RKO (cell line): ENCODE measurements at places on chromosomes 16 and 17.
A peak's percentile ranks its signal among the peaks of the same experiment; 100 is the strongest.

DNA sequence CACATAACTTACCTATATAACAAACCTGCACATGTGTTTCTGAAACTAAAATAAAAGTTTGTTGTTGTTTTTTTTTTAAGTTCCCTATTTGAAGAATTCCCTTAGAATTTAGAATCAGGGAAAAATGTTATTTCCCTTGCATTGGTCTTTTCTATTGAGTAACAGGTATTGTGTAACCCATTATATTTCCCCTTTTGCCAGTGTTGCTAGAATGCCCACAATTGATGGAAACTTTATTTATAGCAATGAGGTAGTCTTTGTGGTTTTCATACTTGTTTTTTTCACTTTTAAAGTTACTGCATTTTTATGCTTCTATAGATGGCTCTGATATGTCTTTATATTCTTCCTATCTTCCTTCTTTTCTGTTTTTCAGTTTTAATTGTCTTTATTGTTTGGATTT, 3.9 kb downstream of the NLRP1 start:
- DNase-seq = no peak

- DNase-seq = no peak
Observed at GRCh38 chr17:61361084-61361483, 38.6 kb upstream of the TBX2 start.

DNA sequence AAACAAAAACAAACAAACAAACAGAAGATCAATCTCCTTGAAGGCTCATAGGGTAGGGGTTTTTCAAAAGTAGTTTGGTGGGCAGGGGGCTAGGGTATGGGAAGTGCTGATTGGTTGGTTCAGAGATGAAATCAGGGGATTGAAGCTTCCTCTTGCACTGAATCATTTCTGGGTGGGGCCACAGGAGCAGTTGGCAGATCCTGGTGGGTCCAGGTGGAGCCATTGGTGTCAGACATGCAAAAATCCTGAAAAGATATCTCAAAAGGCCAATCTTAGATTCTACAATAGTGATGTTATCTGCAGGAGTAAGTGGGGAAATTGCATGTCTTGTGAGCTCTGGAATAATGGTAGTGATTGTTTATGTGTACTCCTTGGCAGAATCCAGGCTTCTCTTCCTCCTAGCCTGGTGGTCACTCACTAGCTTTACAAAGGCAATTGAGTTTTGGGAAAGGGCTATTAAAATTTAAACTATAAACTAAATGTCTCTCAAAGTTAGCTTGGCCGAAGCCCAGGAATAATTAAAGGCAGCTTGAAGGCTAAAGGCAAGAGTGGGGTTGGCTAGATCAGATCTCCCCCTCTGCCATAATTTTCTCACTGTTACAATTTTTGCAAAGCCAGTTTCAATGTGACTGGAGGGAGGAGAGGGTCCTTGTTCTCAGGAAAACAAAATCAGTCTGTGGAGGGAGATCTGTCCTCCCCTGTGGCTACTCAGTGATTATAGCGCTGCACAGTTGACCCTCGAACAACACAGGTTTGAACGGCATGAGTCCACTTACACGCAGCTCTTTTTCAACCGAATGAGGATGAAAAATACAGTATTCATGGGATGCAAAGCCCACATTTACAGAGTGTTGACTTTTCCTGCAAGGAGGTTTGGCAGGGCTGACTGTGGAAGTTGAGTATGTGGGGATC, 45.2 kb downstream of the RNF112 start:
- no peak for DNase-seq

DNA sequence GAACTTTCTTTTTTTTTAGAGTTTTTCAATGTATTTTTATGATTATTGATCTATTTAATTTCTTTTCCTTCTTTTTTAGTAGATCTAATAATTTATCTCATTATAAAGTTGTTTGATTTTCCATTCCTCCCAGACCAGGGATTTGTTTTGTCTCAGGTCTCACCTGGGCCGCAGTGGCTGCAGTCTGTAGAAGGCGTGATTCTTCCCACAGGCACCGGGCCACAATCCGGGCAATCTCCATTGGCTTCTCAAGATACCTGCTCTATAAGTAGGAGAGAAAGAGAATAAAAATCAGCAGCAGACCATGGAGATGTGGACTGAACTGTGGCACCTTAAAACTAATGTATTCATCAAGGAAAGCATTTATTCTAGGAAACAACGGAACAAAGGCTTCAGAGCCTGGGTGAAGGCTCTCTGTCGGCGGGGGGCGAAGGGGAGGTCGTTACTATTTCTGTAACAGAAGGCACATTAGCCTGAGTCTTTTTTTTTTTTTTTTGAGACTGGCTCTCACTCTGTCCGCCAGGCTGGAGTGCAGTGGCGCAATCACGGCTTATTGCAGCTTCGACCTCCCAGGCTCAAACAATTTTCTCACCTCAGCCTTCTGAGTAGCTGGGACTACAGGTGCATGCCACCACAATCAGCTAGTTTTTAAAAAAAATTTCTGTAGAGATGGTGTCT, 42.7 kb downstream of the STAT3 start:
- DNase-seq = no peak

GRCh38 chr16:55041540-55042234, 111.0 kb downstream of the IRX5 start:
- DNase-seq = no peak

DNA sequence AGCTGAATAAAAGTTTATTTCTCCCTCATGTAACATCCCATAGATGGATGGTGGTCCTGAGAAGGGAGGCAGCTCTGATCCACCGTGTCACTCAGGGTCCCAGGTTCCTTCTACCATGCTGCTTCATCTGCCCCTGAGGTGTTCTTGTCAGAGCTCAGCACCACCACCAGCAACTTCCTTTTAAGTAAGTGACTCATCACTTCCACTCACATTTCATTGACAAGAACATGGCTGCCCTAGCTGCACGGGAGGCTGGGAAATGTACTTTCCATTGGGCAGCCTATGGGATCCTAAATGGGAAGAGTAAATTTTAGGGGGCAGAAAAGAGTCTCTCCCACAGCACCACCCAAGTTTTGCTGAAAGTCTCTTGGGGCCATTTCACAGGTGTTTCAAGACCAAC, 134.7 kb downstream of the USP31 start:
- peak; percentile 12 for DNase-seq

DNA sequence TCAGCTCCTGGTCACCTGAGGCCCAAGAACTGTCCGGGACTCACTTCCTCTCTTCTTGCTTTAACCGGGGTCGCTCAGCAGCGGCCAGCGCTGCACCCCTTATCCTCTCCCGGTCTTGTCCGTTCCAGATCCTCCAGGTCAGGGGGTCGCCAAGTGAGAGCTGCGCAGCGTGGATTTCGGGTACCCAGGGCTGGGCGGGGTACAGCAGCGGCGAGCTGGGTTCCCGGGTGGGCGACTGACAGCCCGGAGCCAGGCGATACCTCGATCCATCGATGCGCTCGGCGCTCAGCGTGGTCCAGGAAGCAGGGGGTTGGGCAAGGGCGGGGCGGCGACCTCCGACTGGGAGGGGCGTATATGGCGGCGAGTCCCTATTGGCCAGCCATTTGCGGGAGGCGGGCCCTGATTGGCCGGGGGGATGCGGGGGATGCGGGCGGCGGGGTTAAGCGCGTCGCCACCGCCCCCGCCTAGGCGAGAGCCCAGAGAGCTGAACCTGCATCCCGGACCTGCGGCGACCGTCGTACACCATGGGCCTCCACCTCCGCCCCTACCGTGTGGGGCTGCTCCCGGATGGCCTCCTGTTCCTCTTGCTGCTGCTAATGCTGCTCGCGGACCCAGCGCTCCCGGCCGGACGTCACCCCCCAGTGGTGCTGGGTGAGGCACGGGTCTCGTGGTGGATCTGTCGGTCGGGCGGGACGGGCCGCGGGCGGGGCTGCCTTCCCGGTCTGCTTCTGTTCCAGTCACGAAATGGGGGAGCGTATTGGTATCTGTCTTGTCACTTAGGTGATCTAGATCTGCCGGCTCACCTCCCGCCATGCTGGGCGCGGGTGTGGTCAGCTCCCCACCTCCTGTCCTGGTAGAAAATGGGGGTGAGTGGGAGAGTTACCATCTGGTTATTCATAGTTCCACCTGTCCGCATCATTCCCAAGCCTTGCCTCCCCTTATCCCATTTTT, at the start of gene PLA2G15:
Gene PLA2G15 (plus strand): TSS at position 471 of the 951 bp plus-strand sequence. CDS start 54 bp downstream, at position 525.
- DNase-seq = peak; percentile 90

DNA sequence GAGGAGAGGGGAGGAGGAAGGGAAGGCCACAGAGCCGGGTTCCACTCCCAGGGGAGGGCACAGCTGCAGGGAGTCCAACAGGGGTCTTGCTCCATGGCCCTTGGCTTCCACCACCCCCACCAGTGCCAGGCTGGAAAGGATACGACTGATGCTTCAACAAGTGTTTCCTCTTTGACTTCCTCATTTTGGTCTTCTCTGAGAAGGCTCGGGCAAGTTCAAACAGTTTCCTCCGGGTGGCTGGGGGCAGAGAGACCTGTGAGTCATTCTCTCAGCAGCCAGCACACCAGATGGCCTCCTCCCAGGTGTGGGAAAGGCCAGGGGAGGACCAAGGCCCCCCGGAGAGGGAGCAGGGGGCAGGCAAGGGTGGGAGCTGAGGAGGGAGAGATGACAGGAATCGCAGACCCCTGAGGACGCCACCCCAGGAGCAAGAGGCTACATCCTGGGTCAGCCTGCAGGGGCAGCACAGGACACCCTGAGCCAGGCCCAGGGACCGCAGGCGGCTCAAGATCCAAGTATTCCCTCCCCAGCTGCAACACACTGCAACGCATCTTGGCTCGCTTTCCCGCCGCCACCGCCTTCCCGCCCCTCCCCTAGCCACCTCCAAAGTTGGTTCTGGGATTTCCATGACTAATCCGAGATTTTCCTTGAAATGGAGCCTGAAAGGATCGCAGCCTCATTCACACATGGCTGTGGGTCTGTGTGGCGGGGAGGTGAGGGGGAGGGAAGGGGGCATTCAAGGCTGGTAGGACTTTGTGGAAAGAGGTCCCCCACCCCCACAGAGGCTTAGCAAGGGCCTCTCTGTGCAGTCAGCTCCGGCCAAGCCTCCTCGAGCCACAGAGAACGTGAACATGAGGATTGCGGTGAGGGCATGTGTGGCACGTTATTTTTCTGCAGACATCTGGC, 18.4 kb upstream of the MRPS23 start:
- no peak for DNase-seq

DNA sequence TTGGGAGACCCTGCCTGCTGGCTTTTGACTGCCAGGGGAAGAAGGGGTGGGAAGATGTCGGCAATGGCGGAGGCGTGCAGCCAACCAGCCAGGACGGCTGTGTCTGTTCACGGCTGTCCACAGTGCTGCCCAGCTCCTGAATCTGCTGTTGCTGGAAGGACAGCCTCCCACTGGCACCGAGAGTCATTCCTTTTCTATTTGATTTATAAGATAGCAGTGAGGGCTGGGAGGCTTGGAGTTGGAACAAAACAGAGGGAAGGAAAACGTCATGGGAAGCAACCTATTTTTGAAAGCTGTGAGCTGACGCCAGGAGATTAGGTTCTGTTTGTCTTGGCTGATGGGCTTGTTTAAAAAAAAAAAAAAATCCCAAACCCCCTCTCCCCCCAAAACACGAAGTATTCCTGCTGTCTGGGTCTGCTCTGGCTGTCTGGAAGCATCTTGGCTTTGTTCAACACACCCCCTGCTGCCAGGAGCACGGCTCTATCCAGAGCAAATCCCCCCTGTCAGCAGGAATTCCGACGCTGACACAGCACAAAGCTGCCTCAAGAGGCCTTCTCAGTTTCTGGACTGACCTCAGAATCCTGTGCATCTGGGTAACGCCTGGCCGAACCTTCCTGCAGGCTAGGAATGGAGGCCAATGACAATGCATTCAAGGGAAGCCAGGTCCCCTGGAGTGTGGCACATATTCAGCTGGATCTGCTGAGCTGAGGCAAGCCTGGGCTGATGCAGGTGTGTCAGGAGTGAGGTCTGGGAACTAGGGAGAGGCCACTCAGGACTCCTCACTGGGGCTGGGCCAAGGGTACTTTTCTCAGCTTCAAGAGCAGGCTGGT, 41.0 kb upstream of the SREBF1 start:
- no peak for DNase-seq

DNA sequence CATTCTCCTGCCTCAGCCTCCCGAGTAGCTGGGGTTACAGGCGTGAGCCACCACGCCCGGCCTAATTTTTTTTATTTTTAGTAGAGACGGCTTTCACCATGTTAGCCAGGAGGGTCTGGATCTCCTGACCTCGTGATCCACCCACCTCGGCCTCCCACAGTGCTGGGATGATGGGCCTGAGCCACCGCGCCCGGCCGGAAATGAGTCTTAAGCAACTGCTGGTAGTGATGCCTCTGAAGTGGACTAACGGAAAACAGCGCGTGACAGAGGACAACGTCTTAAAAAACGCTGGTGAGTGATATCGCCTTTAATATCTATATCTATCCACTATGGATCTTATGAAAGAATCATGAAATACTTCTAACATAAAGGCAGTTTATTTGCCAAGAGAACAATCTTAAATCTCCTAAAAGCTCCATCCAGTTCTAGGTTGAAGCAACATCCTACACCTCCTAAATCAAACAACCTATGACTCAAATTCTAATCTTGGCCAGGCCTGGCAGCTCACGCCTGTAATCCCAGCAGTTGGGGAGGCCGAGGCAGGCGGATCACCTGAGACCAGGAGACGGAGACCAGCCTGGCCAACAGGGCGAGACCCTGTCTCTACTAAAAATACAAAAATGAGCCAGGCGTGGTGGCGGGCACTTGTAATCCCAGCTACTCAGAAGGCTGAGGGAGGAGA, 69.8 kb downstream of the NXN start:
- no peak for DNase-seq

- DNase-seq = no peak
Observed at GRCh38 chr16:12188935-12189249, 212.4 kb downstream of the SNX29 start.

DNA sequence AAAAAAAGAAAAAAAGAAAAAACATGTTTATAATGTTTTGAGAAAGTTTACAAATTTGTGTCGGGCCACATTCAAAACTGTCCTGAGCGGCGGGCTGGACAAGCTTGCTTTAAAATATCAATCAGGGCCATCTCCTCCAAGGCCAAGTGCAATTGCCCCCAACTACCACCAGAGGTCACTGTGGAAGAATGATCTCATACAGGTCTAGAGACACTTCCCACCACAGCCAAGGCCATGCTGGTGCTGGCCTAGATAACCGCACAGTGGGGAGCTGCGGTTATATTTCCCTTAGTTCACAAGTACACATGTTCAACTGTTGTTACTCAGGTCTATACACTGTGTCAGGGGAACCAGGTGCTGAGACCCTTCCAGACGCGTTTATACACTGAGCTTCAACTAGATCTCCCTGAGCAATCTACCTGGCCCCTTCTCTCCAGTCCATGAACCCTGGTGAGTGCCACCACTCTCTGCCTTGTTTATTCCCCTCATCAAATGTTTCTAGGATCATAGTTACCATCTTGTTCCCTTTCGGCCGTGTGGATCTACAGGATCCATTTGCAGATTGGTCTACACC, 83.8 kb upstream of the CCL2 start:
- DNase-seq = peak; percentile 57

GRCh38 chr16:79156761-79157160, 443.8 kb downstream of the MAF start:
- no peak for DNase-seq

- DNase-seq = no peak
Observed at GRCh38 chr16:19888834-19889233, 4.2 kb upstream of the GPRC5B start.

DNA sequence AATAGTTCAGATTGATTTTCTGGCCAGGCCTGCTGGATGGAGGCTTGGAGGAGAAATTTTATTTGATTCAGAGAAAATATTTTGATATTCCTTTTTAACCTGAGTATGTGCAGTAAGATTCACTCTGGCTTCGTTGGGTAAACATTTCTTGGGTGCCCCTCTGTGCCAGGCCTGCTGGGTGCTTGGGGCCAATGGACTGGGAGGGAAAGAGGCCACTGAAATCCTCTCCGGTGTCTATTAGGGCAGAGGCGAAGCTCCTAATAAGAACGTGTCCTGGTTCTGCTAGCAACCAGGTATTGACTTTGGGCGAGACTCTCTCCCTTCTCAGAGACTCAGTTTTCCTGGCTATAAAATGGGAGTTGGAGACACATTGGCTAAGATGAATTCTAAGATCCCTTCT, 122.5 kb downstream of the CYLD start:
- DNase-seq = no peak
